CD14-positive monocyte (primary cell): ENCODE measurements at places on chromosomes 11 and 22.

- no peak for DNase-seq
Measured at GRCh38 chr22:25110846-25111578, 88.6 kb upstream of the CRYBB3 start.

DNA sequence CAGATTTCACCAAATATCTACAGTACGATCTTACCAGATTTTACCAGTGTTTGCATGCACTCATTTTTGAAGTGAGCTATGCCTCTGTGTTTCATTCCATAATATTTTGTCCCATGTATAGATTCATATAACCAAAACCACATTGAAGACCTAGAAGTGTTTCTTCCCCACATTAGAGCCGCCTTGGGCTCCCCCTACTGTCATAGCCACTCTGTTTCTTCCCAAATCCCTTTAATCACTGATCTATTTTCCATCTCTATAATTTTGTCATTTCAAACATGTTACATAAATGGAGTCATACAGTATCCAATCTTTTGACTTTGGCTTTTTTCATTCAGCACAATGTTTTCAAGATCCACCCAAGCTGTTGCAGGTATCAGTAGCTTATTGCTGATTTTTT, 12.7 kb downstream of the MRGPRX3 start:
- DNase-seq, result no peak

- DNase-seq, result no peak
Measured at GRCh38 chr22:39381009-39381755, 18.4 kb upstream of the TAB1 start.

- DNase-seq, result no peak
Measured at GRCh38 chr11:44774108-44774507, 47.3 kb downstream of the TSPAN18 start.

- DNase-seq, result no peak
Measured at GRCh38 chr11:129696309-129696989, 119.2 kb upstream of the TMEM45B start.

- DNase-seq, result no peak
Measured at GRCh38 chr11:69836401-69836800, 17.2 kb upstream of the FGF3 start.

- DNase-seq, result no peak
Measured at GRCh38 chr22:40396882-40397281, 26.5 kb downstream of the SGSM3 start.

DNA sequence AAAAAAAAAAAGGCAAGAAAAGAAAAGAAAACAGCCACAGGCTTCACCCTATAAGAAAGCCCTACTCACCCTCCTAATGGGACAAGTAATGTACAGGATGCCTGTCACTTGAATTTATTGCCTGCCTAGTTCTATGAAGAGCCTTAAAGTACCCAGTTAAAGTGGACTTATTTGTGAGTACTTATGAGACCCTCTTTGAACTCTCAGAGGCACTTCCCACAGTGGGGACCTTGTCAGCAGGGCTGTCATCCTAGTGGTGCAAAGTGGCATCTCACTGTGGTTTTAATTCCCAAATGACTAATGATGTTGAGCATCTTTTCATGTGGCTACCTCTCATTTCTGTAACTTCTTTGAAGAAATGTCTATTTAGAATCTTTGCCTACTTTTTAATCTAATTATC, 41.8 kb upstream of the BARX2 start:
- DNase-seq, result no peak

DNA sequence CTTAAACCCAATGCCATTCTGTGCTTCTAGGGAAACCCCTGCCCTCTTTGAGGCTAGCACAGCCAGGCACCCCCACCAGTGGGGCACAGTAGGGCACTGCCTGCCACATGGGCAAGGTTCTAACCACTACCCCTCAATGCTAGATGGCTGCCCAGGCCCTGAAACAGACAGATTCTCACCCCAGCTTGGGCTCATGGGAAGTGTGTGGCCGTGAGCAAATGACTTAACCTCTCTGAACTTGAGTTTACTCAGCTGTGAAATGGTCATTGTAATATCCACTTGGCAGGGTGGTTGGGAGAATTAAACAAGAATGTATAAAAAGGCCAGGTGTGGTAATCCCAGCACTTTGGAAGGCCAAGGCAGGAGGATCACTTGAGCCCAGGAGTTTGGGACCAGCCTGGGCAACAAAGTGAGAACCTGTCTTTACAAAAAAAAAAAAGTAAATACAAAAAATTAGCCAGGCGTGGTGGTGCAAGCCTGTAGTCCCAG, 22.4 kb downstream of the C22orf23 start:
- DNase-seq, result no peak

- no peak for DNase-seq
Measured at GRCh38 chr22:49369726-49370626, 457.7 kb downstream of the BRD1 start.

GRCh38 chr11:70480711-70481110, 82.4 kb downstream of the CTTN start:
- no peak for DNase-seq

DNA sequence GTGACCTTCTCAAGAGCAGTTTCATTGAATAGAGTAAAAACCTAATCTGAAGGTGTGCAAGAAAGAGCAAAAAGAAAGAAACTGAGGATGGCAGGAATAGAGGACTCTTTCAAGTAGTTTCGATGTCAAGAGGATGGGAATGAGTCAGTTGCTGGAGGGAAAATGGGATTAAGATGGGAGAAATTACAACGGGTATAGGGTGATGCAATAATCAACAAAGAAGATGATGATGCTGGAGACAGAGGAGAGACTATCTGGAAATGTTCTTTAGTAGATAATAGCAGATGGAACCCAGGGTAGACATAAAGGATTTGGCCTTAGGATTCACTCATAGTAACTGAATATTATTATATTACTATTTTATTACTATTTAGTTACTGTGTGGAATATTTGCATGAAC, 189.4 kb downstream of the GRIA4 start:
- no peak for DNase-seq

- DNase-seq, result no peak
Measured at GRCh38 chr11:24064309-24064903, 432.4 kb upstream of the LUZP2 start.

GRCh38 chr11:61342207-61342803, 9.3 kb downstream of the TKFC start:
- no peak for DNase-seq

- no peak for DNase-seq
Measured at GRCh38 chr22:39351689-39352214, 2.0 kb downstream of the SYNGR1 start.

GRCh38 chr11:64134963-64135362, 30.9 kb downstream of the MACROD1 start:
- DNase-seq, result no peak

GRCh38 chr11:4493480-4493818, 11.0 kb downstream of the OR52K1 start:
- DNase-seq, result no peak

- no peak for DNase-seq
Measured at GRCh38 chr11:68340784-68341556, 28.6 kb downstream of the LRP5 start.

- no peak for DNase-seq
Measured at GRCh38 chr11:105447936-105448702, 161.8 kb upstream of the GRIA4 start.

DNA sequence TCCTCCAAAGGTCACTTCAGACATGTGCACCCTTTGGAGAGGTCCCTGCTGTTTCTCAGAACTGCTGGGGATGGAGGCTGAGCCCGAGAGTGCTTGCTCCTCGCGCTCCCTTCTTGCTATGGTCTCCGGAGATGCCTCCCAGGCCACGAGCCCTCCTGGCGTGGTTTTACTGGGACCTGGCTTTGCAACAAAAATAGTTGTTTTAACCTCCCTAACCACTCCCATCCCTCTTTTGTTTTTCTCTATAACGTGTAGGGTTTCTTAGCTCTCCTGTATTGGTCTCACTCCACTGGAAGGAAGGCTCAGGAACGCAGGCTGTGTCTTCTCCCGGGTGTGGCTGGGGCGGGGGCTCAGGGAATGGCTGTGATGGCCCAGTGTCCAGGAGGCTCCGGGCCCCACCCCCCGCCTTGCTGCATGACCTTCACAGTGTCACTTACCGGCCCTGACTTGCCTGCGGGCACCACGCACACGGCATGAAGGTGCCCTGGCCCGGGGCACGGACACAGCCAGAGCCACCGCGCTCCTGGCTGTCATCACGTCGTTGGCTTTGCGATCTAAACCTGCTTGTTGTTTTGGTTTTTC, 5.6 kb downstream of the PTDSS2 start:
- DNase-seq, result no peak

DNA sequence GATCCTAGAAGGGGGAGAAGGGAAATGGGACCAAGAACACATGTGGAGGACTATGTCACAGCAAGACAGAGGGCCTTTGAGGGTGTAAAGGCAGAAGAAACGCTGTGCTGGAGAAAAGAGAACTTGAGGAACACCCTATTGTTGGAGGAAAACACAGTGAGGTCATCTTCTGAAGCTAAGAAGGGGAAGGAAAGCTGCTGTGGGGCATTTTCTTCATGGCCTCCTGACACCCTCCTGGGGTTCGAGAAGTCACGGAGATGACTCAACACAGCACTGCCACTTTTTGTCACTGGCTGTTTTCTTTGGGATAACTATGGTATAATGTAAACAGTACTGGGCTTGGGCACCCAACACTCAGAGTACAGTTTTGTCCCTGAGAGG, 492.6 kb upstream of the CADM1 start:
- DNase-seq, result no peak

DNA sequence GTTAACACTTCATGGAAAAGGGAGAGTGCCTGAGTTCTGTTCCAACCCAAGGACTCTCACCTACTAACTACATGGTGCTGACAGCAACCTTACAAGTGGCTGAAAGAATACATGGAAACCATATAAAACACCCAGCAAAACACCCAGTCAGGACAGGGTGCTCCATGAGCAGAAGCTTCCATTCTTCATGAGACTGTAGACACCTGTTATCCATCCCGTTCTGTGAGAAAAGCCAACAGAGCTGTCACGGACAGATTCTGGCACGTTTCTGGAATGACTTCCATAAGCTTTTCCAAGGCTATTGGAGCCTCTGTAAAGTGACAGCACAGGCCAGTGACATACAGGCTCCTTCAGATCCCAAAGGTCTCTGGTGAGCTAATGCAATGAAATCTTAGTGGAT, 23.2 kb downstream of the PRR14L start:
- DNase-seq, result no peak

- no peak for DNase-seq
Measured at GRCh38 chr11:20342347-20343141, 21.0 kb upstream of the HTATIP2 start.

GRCh38 chr11:1064167-1064566, 10.5 kb upstream of the MUC2 start:
- DNase-seq, result no peak
